ENCODE measurements at places on chromosomes 4 and X. TPM values are rescaled to one million over a fixed set of nuclear protein-coding genes. Genes with fewer than 3 reads are reported as not detected.

ADAMTS3 gene
- 18.0 TPM for total RNA-seq

RPL39 gene
- total RNA-seq: 2,325 TPM

DNA sequence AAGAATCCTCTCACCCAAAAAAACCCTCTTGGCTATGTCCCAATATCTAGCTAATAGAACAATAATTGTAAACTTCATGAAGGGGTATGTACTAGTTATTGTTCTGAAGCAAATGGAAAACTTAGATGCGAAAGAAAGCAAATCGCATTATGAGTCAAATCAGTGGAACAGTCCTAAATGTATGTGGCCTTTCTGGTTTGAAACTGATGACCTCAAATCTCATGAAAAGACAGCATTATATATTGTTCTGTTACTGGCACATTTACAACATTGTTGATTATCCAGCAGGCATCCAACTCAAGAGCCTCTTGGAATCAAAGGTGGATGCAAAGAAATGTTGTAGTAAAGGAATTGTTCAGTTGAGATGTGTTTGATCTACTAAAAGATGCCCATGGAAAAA, 34.7 kb downstream of the CSN3 start:
- no peak for DNase-seq

DNA sequence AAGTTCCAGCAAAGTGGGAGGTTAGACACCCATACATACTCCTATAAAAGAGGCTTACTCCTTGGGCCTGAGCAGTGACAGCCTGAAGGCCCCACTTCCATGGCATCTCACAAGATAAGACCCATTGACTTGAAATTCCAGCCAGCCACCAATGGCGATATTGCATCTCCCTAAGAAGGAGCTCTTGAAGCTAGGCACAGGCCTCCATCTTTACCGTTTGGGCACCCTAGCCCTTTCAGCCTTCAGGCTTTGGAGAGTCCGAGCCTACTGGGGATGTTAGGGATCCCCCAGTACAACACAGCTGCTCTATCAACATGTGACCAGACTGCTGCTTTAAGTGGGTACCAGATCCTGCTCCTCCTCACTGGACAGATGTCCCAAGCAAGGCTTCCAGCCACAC, 189.5 kb downstream of the MAGEE1 start:
- DNase-seq: no peak

GRCh38 chr4:92970996-92971395, 667.2 kb downstream of the GRID2 start:
- DNase-seq: no peak

- no peak for DNase-seq
These were observed 233.0 kb downstream of the DKK2 start for GRCh38 chr4:106803083-106803482.

DNA sequence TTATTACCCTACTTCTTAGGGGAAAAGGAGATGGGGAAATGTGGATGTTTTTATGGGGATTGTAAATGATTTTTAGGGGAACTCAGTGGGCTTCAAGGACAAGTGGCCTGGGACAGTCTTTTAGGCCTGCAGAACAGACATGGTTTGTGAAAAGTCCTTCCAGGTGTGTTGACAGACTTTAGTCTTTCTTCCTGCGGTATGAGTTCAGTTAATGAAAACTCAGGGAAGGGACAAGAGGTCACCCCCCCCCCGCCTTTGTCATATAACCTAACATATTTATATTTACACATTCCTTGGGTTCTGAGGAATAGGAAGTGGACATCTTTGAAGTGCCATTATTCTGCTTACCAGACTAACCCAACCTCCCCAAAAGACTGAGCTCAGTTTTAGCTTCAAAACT, 31.8 kb downstream of the METAP1 start:
- no peak for DNase-seq

All from K562 (cell line).